ENCODE measurements at places on chromosomes 12 and 14. TPM values are rescaled to one million over a fixed set of nuclear protein-coding genes. Genes with fewer than 3 reads are reported as not detected.

The TROAP gene
- total RNA-seq: 11.4 TPM

The PKP2 gene
- total RNA-seq: 1.5 TPM

The KRT73 gene
- total RNA-seq: not detected

The TAPBPL gene
- total RNA-seq: 32.8 TPM

The TAS2R19 gene
- 6.9 TPM for total RNA-seq

The GDF3 gene
- total RNA-seq: 0.53 TPM

All from glomerular endothelial cell (primary cell).